ENCODE measurements at places on chromosomes 13 and 19.
A peak's percentile ranks its signal among the peaks of the same experiment; 100 is the strongest.

DNA sequence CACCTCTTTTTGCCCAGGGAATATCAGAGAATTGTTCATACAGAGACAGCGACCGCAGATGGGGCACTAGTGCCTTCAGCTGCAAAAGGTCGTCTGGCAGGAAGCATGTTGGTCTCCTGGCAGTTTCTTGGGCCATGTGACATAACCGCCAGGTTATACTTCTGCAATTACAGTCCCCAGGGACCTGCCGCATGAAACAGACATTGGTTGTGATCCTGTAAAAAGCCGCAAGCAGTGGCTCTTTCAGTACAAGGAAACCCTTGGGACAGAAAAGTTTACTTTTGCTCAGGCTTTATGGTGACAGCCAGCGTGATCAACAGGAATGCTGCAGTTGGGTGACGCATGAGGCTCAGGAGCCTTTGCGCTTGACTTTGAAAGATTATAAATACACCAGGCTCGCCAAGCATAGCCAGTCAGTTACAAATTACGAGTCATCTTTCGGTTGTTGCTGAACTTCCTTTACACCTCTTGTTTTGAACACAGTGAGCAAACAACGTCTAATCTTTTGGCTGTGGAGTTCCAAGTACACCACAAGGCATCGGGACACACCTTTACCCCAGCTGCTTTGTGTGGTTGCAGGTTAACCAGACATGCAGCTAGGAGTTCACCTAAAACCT is 50.5 kb upstream of the UBE2L5 start:
- DNase-seq = no peak

DNA sequence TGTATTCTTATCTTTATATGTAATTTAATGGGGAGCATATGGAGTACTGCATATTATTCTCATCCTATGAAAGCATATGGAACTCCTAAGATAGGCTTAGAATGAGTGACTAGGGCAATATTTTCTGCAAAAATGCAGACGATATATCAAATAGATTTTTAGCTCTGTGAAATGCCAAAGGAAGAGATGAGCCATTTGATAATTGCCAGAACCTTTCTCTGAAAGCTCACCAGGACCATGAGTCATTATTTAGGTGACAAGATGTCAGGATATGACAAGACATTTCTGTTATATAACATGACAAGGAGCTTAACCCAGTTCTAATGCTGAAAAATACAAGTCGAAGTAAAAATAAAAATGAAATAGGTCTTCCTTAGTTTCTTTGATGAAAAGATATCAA is 145.0 kb downstream of the SLITRK6 start:
- DNase-seq = no peak

DNA sequence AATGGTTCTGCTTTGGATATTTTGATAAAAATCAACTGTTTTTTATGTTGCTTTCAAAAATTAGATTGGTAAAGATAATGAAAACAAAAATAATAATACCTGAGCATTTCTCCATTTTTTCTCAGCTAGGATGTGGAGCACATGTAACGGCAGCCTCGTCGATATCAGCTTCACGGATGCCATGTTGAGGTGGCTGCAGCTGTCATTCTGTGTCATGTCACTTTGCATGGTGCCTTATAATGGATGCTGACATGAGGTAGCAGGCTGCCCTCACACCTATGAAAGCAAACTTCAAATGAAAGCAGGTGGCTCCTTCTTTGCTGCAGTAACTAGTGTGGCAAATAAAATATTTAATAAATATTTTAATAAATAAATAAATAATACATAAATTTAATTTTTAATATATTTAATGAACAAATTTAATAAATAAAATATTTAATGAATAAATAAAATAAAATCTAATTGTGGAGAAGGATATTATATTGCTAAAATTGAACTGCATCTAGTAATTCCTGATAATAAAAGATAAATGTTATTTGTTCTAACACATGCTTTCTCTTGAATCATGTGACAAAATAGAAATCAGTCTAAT is 955.7 kb upstream of the SLC10A2 start:
- no peak for DNase-seq

DNA sequence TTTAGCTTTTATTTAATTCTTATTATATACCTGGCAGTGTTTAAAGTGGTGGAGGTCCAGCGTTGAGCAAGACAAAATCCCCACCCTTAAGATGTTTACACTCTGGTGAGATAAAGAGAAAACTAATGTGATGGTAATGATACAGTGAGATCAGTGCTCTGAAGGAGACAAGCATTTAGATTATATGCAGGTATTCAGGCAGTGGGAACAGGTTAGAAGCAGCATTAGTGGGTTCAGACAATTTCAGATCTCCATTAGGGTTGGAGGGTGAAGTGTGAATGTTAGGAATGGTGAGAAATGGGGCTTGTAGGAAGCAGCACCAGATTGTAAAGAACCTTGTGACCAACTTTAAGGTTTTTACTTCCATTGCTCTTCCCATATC is 39.0 kb downstream of the PIBF1 start:
- no peak for DNase-seq

- no peak for DNase-seq
Observed at GRCh38 chr19:10289836-10290356, at the start of gene ICAM5. Gene ICAM5 (plus strand): TSS chr19:10289952. CDS start chr19:10290044, 92 bp downstream.

GRCh38 chr13:100636441-100636840 is 38.2 kb downstream of the TMTC4 start:
- no peak for DNase-seq

DNA sequence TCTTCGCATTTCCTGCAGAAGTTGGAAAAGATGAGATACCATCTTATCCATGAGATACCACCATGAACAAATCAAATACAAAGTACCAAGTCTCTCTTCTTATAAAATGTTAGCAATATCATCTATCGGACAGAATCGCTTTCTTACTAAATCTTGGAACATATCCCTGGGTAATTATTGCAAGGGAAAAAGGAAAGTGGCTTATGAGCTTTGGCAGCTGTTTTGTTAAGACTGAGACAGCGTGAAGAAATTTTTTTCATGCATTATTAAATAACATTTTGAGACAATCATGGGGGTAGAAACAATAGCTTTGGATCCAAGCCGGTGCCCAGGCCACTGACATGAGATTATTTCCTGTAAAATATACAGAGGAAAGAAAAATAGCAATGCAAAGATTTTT is 84.5 kb downstream of the DOCK9 start:
- no peak for DNase-seq

GRCh38 chr19:42154471-42155323 is 22.5 kb upstream of the POU2F2 start:
- DNase-seq = no peak

DNA sequence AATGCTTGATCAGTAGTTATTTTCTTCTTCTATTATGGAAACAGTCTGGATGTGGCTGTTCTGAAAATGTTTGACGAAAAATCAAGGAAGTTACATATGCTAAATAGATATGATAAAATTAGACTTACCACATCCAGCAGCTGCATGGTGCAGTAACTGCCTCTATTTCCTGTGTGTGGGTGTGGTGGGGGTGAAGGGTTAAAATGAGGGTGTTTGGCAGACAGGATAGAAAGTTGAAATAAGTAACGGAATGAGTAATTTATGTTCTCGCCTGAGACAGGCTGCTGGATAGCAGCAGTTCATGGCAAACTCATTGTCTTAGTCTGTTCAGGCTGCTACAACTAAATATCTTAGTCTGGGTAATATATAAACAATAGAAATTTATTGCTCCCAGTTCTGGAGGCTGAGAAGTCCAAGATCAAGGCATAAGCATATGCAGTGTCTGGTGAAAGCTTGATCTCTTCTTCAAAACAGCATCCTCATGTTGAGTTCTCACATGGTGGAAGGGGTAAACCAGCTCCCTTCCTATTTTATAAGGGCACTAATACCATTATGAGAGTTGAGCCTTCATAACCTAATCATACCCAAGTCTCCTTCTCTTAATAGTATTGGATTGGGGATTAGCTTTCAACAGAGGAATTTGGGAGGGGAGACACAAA is 1248.9 kb downstream of the SLITRK5 start:
- DNase-seq = no peak

DNA sequence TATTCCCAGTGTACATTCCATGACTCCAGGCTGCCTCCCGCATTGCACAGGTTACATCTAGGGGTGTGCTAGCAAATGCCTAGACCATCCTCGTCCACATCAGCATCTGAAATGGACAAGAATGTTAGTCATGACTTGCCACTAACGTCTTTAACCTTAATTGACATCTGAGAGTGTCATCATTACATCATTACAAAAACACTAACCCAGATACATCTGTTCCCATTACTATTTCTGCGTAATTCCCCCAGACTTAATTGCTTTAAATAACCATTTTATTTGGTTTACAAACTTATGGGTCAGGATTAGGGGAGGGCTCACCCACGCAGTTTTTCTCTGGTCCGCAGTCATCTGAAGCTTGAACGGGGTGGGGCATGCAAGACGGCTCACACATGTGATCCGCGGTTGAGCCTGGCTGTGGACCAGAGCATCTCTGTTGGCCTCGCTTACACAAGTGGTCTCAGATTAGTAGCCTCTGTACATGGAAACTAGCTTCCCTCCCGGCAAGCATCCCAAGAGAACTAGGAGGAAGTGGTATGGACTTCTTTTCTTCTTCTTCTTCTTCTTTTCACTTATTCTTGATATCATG is 15.9 kb downstream of the KL start:
- no peak for DNase-seq

DNA sequence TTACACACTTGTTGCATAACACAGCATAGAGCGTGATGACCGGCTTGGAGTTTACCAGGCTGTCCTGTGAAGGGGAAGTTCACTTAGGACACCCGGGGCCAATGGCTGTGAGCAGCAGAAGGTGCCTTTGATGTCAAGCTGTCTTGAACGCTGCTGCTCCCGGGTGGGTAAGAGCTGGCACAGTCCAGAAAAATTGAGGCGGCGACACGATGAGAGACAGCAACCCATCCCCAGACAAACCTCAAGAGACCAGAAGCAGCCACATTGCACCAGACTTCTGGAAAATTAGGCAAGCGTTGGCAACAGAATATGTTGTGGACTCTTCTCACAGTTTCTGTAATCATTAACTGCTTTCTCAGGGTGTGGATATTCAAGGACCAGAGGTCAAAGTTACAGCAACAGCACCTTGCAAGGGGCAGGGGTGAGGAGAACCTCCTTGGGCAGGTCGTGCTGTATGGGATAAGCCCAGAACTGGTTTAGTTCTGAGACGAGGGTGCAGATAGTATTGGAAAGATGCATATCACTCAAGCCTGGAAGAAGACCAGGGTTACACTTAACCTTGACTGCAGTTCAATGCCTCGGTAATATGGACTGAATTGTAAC is 10.1 kb downstream of the NFILZ start:
- DNase-seq = no peak

DNA sequence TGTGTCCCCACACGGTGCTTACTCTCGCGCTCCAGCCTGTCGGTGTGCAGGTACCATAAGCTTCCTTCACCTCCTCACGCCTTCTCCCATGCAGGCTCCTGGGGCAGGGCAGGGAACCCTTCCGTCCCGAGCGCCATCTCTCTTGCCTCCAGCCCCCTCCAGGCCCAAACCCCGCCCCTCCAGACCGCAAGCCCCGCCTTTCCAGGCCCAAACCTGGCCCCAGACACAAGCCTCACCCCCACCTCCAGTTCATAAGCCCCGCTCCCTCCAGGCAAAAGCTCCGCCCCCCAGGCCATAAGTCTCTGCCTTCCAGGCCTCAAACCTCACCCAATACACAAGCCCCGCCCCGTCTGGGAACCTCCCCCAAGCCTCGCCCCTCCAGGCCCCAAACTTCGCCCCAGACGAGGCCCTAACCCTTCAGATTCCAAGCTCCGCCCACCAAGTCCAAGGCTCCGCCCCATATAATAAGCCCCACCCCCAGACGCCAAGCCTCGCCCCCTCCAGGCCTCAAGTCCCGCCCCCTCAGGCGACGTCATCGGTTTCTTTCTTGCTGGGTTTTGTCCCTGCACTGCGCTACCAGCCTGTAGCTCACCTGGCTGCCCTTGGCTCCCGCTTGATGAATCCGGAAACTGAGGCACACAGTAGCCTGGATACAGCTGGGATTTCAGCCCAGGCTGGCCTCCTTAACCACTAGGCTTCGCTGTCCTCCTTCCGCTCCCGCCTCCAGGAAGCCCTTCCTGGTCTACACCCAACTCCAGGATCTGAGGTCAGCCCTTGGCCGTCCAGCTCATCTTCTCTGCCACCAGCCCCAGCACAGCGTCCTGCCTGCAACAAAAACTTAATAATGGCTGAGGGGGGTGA is 16.1 kb downstream of the MKNK2 start:
- DNase-seq = no peak

GRCh38 chr13:46577696-46578589 is 25.0 kb downstream of the LRCH1 start:
- no peak for DNase-seq

DNA sequence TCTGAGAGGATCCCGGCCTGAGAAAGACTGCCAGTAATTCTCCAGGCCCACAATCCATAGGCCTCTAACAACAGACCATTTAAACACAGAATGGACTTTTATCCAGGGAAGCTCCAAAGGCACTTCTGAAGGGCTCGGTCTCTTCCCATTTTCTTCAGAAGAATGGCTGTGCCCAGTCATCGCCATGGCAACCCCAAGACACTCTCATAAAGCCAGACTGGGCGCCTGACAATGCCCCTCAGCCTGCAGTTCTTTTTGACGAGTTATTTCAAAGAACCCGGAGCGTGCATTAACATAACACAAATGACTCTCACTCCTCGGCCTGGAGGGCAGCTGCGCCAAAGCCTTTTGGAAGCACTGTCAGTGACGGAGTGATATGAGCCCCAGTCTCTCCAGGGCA is 61.0 kb downstream of the RASA3 start:
- DNase-seq = no peak

GRCh38 chr19:18223860-18224524 is 2.2 kb downstream of the PDE4C start:
- no peak for DNase-seq

GRCh38 chr13:43786766-43787517 is at the start of gene ENOX1:
Gene ENOX1 (minus strand): TSS chr13:43786972.
- DNase-seq = peak; percentile 89

DNA sequence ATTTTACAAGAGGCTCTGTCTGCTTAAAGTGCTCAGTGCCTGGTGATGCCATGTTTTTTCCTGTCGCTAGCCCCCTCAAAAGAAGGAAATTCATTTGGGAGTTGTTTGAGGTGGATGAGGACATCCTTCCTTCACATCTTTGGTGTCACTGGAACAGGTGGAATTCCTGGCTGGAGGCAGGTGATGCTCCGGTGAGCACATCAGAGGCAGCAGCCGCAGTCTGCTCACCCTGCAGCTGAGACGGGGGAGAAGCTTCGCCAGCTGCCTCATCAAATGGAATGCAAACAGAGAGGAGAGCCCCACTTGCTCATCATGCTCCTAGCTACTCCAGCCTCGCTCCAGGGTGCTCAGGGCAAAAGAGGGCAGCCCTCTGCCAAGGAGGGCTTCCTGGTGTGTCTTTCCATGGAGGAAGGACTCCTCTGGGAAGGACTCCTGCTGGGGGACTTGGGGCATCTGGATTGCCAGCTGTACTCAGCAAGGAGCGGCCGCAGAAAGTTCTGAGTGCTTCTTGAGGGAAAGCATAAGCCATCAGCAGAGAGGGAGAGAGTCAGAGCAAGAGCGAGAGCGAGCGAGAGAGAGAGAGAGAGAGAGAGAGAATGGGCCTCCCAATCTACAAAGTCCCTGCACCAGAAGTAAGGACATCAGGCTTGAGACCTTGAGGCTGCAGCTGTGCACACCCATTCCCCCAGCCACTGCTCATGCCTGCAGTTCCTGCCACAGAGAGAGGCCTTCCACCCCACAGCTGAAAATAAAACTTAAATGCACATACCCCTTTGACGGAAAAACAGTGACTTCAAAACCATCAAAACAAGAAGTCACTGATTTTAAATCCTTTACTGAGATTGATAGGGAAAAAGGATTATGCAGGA is 74.3 kb upstream of the UBL3 start:
- DNase-seq = no peak

Measured in C1 segment of cervical spinal cord (tissue), 14 donors.